Bronchial epithelial cell (primary cell): ENCODE measurements at places on chromosomes 2 and 18. TPM values are rescaled to one million over a fixed set of nuclear protein-coding genes. Genes with fewer than 3 reads are reported as not detected.

DNA sequence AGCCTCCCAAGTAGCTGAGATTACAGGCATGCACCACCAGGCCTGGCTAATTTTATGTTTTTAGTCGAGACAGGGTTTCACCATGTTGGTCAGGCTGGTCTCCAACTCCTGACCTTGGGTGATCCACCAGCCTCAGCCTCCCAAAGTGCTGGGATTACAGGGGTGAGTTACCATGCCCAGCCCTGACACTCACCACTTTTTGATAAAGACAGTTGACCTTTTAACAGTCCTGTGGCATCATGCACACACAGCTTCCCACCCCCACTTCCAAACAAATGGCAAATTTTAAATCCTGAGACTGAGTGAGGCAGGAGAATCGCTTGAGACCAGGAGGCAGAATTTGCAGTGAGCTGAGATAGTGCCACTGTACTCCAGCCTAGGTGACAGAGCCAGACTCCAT lies 6.2 kb upstream of the DNAJB2 start:
- DNase-seq: peak; percentile 68

DNA sequence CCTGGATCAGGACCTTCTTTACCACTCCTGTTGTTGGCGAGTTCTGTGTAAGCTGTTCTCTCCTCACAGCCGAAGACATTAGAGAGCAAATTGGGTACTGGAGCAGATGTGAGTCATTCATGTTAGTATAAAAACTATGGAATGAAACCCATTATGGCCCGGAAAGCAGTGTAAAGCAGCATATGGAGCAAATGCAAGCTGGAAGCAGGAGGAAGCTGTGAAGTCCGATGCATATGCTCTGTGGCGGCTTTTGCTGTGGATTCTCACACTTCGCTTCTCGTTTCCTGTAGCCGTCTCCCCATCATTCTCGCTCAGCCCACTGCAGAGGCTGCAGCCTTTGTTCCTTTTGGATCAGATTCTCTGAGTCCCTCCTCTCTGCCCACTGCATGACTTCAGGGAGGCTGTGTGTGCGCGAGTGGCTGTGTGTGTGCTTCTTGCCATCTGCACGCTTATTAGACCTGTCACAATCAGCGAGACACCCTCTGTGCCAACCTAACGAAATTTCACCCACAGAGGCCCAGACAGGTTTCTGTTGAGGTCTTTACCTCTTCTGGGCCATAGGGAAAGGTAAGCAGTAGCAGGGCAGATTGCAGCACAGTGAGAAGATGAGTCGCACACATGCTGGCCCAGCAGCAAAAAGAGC lies 3.3 kb upstream of the GALNT14 start:
- DNase-seq: no peak

- DNase-seq: no peak
Measured at GRCh38 chr2:218345491-218346236, 11.0 kb upstream of the CATIP start.

Gene PLEKHH2
- total RNA-seq: 1.8 and 4.5 TPM in 2 replicates
